ENCODE measurements at places on chromosomes 3 and 15. TPM values are rescaled to one million over a fixed set of nuclear protein-coding genes. Genes with fewer than 3 reads are reported as not detected.

ERICH6 gene
- polyA plus RNA-seq = not detected

TMC3 gene
- polyA plus RNA-seq = not detected

GOLGA6A gene
- not detected for polyA plus RNA-seq

CFAP100 gene
- polyA plus RNA-seq = not detected

MST1R gene
- not detected for polyA plus RNA-seq

GNAT1 gene
- polyA plus RNA-seq = not detected

SSUH2 gene
- polyA plus RNA-seq = not detected

KBTBD13 gene
- polyA plus RNA-seq = not detected

CHL1 gene
- polyA plus RNA-seq = 62.3 TPM

PLIN1 gene
- polyA plus RNA-seq = 2.3 TPM

CLDN18 gene
- polyA plus RNA-seq = not detected

MASP1 gene
- polyA plus RNA-seq = 1.0 TPM

SOX14 gene
- not detected for polyA plus RNA-seq

NGLY1 gene
- 40.7 TPM for polyA plus RNA-seq

TJP1 gene
- polyA plus RNA-seq = 15.6 TPM

CFAP20DC gene
- 1.4 TPM for polyA plus RNA-seq

GPR62 gene
- not detected for polyA plus RNA-seq

LYSMD2 gene
- 40.4 TPM for polyA plus RNA-seq

MYO5C gene
- polyA plus RNA-seq = 4.4 TPM

NSUN3 gene
- 14.7 TPM for polyA plus RNA-seq

PP2D1 gene
- polyA plus RNA-seq = not detected

OXTR gene
- polyA plus RNA-seq = 3.7 TPM

CFAP44 gene
- polyA plus RNA-seq = 3.2 TPM

LTK gene
- 6.2 TPM for polyA plus RNA-seq

CYP1A1 gene
- not detected for polyA plus RNA-seq

FETUB gene
- not detected for polyA plus RNA-seq

All from Purkinje cell (primary cell).